ENCODE measurements at places on chromosomes 6 and 20.
A peak's percentile ranks its signal among the peaks of the same experiment; 100 is the strongest.

DNA sequence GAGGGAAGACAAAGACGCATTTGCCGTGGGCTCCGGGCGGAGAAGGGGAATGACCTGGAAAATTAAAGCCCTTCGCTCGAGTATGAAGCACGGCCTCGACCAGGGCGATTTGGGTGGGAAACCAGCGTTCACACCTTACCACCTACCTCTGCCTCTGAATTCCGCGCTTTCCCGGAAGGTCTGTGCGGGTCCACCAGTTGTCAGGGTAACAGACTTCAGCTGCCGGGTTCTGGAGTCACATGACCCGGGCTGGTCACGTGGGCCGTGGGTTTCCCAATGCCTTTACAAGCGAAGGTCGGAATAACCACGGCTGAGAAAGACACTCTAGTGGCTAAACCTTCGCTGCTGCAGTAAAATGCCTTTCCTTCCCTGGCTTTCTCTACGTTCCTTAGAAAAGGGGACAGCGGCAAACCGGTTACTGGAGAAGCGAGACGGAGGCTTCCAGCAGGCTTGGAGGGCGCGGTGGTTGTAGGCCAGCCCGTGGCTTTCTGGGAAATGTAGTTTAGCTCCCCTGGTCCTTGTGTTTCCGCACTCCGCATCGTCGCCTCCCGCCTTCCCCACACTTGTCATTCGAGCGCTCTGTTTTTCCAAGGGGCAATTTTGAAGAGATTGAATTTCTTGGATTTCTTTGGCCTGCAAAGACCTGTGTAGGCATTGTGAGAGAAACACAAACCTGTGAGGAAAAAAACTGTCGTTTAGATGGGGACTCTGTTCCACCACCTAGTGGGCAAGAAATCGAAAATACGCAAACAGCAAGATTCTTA is at the start of gene CEP162:
Gene CEP162 (minus strand): TSS at position 210 of the 764 bp plus-strand sequence. CDS start 1,250 bp downstream, outside the sequence.
- peak; percentile 75 for DNase-seq

DNA sequence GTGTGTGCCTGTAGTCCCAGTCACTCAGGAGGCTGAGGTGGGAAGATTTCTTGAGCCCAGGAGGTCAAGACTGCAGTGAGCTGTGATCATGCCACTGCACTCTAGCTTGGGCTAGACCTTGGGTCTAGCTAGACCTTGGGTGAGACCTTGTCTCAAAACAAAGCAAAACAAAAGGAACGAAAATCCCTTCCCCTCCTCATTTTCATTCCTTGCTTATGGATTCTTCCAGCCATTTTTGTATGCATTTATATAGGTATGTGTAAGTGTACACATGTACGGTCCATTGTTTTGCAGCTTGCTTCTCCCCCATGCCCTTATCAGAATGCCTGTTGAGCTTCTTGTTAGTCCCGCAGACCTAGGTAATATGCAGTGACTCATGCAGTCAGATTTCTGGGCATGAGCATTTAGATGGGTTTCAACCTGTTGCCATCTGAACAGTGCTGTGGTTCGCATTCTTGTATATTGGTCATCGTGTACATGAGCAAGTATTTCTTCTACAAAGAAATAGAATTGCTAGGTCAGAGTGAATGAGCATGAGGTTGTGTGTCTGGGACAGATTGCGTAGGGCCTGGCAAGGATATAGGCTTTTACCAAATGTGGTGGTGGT is 73.2 kb downstream of the ATRN start:
- DNase-seq: no peak

GRCh38 chr6:112786801-112787200 is 439.7 kb downstream of the RFPL4B start:
- no peak for DNase-seq

DNA sequence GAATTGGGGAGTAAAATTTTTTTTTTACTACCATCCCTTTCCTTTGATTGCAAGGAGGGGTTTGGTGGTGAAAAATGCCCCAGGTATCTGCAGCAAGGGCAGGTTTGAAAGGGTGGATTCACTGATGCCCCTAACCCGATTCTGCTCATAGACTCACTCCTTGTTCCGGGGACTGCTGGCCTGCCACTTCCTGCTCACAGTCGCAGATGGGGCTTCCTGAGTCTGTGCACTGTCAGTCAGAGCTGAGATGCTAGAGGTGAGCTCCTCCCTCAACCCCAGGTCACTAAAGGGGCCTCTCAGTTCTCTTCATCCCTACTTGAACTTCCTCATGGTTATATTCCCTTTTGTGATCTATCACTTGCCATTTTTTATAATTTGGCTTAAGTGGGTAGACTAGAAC is 357.9 kb downstream of the FARS2 start:
- DNase-seq: no peak

- no peak for DNase-seq
These were observed 48.6 kb upstream of the PTPRT start for GRCh38 chr20:43238266-43238665.

- DNase-seq: no peak
These were observed 2.3 kb upstream of the BTN3A3 start for GRCh38 chr6:26438000-26438399.

GRCh38 chr6:112701201-112701600 is 354.1 kb downstream of the RFPL4B start:
- no peak for DNase-seq

DNA sequence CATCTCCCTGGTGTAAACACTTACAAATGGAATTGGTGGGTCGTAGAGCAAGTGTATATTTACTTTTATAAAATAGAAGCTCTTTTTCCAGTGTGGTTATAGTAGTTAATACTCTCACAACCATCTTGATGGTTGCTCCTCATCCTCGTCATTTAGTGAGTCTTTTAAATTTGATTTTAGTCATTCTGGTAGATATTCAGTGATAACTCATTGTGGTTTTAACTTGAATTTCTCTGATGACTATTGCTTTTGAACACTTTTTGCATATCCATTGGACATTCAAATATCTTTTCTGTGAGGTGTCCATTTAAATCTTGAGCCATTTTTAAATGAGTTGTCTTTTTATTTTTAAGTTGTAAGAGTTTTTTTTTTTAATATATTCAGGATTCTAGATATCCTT is 189.2 kb upstream of the PHACTR1 start:
- DNase-seq: no peak

- DNase-seq: peak; percentile 30
These were observed 621 bp downstream of the NOL7 start for GRCh38 chr6:13615792-13616120.

GRCh38 chr6:116564921-116565872 is 6.1 kb upstream of the RWDD1 start:
- no peak for DNase-seq

DNA sequence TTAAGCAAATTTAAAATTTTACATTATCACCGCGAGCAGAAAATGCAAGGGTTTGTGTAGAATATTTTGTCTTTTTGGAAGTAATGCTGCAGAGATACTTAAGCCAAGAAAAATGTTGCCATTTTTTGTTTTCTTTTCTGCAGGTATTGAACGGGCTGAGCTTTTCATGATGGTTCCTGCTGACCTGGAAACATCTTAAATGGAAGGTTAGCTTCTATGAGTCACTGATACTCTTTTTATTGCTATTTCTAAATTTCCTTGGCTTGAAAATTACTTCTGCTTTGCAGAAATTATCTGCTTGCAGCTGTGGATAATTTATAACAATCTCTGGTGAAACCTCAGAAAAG is 12.7 kb downstream of the SYTL3 start:
- no peak for DNase-seq

DNA sequence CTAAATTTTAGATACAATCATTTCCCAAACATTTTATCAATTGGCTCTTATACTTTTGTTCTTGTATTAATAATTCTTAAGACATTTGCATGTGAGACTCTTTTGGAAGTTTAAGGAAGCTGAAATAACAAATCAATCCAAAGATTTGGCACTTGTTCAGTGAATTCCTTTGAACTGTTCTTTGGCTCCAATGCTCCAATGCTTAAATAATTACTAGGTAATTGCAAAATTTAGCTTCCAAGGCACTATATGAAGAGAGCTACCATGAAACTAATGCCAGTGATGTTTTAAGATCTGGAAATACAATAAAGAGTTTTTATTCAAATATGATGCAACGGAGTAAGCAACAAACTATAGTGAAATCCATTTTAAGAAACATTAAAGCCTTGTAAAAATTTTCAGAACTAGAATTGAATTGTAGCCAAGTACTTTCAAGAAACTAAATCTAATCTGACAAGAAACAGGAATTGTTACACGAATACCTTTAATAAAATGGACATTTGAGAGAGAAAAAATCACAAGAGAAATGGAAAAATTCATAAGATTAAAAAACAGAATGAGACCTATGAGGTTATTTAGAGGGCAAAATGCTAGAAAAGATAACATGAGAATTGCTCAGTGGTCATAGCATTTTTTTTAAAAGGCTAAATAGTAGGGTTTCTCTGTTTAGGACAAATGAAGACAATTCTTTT is 43.6 kb upstream of the SMLR1 start:
- DNase-seq: no peak

GRCh38 chr6:25842526-25842925 is 10.7 kb upstream of the SLC17A1 start:
- DNase-seq: no peak

DNA sequence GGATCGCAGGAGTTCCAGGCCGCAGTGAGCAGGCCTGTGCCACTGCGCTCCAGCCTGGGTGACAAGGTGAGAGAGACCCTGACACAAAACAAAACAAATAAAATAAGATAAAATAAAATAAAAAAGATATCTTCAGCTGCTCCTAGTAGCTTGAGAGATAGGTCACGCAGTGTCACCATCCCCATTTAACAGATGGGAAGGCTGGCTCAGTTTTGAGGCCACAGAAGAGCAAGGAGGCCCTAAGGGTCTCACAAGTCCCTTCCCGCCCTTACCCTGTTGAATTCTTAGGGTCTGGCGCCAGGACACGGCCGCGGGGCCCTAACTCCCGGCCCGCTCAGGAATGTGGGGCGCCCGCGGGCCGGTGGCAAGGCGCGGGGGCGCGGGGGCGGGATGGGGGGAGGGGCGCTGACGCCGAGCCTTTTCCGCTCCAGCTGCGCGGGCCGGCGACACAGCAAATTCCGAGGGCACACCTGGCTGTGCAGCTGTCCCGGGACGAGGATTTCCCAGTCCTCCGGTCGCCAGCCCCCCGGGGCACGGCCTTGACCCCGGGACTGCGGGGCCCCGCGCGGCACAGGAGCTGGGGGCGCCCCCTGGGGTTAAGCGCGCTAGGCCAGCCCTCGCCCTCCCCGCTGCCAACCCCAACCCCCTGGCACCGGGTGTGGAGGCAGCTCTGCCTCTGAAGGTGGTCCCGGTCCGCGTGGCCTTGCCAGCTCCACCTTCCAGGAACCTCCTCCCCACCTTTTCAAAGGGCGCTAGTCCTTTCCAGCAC is 10.3 kb upstream of the R3HDML start:
- DNase-seq: no peak

DNA sequence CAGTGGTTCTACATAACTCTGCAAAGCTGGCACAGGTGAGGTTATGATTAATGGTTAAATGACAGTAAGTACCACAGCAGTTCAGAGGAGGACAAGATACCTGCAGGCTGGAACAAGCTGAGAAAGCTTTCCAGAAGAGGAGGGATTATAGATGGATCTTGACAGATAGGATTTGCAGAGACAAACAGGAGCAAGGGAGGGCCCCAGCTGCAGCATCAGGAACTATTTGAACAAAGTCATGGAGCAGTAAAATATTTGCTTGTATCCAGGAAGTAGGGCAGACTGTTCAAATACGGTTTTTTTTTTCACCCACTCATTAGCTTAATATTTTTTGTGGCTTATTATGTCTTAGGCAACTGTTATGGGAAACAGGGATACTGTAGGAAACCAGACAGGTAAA is 144.4 kb upstream of the MAN1A1 start:
- no peak for DNase-seq

GRCh38 chr6:160959726-160960435 is 31.7 kb upstream of the MAP3K4 start:
- no peak for DNase-seq

DNA sequence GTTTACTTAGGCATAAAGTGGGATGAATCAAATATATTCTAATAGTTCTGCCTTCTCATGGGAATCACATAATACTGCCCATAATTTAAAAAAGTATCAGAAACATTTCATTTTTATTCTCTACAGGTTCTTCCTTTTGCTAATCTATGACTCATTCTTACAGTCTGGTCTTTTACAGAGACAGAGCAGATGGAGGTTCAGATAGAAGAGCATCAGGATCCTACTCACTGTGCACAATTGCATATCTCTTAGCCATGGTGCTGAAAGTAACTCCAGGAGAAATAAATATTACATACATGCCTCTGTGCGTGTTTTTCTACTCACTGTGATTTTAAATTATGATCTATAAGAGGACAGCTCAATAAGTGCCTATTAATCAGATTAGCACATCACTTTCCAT is 16.3 kb upstream of the OR2B6 start:
- DNase-seq: no peak

- DNase-seq: no peak
These were observed 75.2 kb downstream of the GJA1 start for GRCh38 chr6:121510568-121511177.

GRCh38 chr20:31593221-31594001 is 11.7 kb upstream of the ID1 start:
- DNase-seq: no peak

DNA sequence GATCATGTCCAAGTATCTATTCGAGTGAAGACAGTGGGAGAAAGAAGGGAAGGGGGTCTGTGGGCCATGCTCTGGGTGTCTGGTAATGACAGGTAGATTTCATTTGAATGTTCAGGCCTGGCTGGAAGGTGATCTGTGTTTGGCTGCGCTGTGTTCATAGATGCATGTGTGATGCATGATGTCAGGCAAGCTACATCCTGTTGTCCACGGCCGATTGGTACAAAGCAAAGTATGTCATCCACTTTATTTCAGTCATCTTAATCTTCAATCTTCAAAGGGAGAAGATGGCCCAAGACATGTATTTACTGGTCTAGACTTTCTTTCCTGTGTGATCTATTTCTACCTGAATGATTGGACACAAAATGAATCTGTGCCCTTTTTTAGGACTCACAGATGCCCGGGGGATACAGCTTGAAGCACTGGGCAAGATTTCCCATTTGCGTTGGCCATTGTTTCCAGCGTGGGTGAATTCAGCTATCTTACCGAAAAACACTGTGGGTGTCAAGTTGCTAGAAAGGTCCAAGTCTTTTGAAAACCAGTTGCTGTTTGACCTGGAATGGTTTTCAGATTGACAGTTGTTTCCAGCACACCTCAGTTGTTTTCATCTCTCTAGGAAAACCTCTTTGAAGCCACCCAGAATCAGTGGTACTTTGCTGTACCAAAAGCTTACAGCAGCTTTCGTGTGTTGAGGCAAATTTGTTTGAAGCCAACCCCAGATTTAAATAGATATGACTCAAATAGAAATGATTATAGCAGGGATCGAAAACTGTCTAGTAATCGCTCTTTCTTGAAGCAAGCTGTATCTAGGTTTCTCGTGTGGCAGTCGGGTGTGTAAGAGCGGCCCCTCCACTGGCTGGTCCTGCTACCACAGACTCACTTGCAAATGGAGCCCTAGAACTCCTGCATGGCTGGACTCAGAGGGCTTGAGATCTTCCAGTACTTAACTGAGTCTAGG is 27.2 kb downstream of the DUSP22 start:
- DNase-seq: no peak

- no peak for DNase-seq
These were observed 353.8 kb upstream of the CNR1 start for GRCh38 chr6:88520017-88520338.

GRCh38 chr6:104214901-104215300 is 644.8 kb downstream of the HACE1 start:
- no peak for DNase-seq

Measured in stimulated activated CD4-positive, alpha-beta T cell treated with anti-CD3 and anti-CD28 coated beads, Interleukin-15, amount 100 ng/mL, for 1 hour (primary cell).